ENCODE measurements at places on chromosomes 5 and 9.

DNA sequence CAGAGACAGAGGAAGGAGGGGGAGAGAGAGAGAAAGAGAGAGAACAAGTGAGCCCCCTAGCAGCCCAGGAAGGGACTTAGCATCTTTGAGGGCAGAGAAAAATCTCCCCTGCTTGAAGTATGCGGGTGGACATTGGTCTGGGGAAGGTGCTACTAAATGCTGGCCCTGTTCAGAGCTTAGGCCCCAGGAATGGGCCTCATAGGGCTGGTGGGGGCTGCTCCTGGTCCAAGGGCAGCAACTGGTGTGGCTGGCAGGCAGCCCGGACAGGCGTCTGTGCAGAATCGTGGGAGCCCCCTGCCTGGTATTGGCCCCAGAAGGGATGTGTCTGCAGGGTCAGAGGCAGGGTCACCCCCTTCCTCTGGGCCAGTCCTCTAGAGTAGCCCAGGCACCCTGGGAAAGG, 47.8 kb upstream of the SUSD3 start:
- no peak for DNase-seq

DNA sequence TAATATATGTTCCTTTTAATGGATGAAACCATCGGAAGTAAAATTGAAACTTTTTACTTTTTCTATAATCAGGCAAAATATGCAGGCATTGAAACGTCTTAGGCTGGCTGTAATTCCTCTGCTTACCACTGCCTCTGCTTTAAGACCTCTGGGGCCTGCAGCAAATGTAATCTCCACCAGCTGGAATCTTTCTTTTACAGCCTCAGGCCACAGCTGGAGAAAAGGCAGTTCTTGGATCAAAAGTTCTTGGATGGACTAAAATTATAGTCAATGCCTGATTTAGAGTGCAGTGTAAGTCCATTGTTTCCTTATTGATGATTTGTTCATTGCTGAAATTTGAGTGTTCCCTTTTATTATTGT, 396.7 kb downstream of the KCTD16 start:
- DNase-seq, result no peak

DNA sequence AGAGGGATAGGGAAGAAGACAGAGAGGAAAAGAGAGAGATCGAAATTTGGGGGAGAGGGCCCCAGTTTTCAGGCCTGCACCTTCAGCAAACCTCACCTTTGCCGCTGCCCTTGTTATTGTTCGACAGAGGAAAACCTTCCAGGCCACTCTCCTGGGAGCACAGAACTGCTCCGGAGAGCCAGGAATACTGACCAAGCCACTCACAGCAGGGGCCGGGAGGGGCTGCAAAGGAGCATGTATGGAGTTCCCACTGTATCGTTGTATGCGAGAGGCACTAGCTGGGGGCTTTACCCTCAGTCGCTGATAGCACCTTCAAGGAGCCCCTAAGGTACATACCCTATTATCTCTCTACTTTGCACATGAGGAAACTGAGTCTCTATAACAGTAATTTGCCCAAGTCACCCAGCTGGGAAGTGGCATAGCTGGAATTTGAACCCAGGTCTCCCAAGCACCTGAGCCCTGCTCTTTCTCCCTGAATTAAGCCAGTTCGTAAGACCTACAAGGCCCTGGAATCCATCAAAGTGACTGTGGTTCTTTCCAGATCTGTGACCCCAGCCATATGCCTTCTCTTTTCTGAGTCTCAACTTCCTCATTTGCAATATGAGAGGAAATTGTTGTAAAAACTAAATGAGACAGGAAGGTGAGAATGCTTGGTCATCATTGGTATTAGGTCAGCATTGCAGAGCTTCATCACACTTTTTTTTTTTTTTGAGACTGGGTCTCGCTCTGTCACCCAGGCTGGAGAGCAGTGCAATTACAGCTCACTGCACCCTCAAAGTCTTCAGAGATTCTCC, 21.0 kb upstream of the FOXE1 start:
- no peak for DNase-seq

- DNase-seq, result no peak
Observed at GRCh38 chr5:44099643-44100042, 289.6 kb downstream of the FGF10 start.

DNA sequence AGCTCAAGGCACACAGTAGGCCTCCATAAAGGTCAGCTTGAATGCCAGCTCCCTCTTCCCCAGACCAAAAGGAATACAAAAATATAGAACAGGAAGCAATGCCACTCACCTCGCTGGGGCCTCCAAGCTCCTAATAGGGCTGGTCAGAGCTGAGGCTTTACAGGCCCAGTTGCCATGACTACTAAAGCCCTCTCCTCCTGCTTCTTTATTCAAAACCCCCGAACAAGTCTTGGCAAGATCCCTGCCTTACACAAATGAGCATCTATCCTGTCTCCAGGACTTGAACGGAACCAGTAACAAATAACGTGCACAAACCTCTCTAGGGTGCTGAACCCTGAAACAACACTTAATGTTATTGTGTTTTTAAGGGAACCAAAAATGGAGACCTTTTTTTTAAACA, 136.3 kb downstream of the SIL1 start:
- DNase-seq, result no peak

DNA sequence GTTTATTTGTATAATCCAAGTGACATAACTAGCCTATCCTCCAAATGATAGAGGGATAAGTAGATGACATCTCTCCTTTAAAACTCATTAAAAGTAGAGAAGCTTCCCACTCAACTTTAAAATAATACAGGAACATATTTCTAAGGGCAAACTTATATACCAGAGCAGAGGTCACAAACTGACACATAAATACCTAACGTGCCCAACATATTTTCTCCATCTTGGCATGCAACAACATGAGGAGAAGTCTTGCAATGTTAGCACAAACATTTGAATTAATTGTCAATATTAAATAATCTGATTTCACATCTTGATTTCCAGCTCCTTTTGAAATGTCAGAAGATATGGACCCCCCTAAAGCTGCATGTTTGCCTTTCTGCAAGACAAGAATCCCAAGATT, 335.0 kb downstream of the DEPDC1B start:
- no peak for DNase-seq

- DNase-seq, result no peak
Observed at GRCh38 chr5:58060996-58061395, 398.9 kb downstream of the PLK2 start.

- DNase-seq, result no peak
Observed at GRCh38 chr5:107887166-107887943, 216.6 kb upstream of the EFNA5 start.

DNA sequence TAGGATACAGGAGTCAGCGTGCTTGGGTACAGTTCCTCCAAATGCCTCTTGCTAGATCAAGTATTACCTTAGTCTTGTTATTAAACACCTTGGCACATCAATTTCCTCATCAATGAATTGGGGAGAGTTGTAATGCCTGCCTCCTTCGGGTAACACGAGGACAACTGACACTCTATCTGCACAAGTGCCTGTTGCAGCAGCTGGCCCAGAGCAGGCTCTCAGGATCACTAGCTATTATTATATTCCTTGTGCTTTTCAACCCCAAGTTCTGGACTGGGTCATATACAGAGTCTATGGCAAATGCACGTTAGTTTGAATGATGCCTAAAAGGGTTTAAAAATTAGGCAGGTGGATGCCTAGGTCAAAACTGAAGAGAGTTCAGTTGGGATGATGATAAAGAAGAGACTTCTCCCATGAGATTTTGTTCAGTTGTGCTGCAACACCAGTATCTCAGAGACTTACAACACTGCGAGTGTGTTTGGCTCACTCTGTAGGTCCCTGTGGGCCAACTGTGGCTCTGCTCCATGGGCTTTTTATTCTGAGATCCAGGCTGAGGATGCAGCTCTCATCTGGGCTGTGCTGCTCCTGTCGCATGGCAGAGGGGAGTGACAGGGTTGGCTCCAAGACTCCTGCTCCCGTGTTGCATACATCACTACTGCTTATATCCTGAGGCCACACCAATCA, 41.1 kb upstream of the TEX48 start:
- DNase-seq, result no peak

DNA sequence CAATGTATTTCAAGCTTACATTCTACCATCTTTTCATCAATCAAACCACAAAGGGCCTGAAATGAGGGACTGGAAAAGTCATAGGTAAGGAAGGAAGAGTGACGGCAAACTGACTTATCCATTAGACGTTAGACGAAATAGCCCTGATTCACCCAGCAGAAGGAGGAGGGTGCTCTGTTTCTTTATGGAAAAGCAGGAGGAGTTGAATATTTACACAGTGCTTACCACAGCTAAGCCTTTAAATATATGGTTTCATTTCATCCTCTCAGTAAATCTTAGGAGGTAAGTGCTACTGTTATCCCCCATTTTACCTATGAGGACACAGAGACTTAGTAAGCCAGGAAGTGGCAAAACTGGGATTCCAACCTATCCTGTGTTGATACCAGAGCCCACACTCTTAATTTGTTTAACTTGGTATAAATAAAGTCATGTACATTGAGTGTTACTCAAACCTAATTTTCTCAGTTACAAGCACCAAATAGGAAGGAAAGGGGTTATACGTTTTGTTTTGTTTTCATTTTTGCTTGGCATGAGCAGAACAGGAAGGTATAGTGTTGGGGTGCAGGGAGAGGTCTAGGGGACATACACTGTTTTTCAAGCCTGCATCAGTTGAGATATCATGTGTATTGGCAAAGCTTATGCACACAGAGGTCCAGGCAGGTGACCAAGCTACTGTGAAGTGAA, 98.1 kb upstream of the IFNK start:
- DNase-seq, result no peak

DNA sequence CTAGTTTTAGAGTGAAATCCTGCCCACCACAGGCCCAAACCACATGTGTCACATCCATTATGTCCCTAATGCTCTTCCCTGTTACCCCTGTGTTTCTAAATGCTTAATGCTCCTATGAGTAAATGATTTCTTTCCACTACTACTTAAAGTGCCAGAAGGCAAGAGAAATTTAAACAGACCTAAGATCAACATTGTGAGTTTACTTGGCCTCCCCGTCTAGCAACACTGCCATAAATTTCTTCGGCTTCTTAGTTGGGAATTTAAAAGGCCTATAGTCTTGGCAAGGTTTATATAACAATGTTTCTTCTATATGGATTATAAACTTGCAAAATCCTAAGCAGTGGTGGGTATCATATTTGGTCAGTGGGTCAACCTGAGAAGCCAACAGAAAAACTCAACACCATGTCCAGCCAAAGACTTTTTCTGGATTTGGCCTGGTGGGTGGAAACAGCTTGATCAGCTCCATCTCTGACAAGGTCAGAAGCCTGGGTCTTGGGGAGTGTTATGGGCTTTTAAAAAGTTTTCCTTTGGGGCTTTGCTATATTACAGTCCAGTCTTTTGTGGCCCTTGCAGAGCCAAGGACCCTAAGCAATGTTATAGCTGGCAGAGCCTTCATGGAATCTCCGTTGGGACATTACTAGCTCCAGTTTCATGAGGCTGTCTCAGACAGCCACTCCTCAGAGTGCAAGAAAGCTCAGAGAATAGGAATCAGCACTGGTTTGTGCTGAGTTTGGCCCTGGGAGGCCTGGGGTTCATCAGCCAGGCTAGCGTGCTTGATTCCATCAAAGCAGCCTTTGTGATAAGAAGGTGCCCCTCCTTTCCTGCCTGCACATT, 119.8 kb downstream of the PRDM6 start:
- DNase-seq, result no peak

DNA sequence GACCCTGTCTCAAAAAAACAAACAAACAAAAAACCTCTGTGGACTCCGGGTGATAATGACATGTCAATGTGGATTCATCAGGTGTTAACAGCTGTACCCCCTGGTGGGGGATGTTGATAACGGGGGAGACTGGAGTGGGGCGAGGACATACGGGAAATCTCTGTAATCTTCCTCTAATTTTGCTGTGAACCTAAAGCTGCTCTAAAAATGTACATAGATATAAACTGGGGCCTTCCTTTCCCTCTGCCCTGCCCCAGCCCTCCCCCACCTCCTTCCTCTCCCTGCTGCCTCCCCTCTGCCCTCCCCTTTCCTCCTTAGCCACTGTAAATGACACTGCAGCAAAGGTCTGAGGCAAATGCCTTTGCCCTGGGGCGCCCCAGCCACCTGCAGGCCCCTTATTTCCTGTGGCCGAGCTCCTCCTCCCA, 1.4 kb upstream of the CEL start:
- DNase-seq, result no peak

DNA sequence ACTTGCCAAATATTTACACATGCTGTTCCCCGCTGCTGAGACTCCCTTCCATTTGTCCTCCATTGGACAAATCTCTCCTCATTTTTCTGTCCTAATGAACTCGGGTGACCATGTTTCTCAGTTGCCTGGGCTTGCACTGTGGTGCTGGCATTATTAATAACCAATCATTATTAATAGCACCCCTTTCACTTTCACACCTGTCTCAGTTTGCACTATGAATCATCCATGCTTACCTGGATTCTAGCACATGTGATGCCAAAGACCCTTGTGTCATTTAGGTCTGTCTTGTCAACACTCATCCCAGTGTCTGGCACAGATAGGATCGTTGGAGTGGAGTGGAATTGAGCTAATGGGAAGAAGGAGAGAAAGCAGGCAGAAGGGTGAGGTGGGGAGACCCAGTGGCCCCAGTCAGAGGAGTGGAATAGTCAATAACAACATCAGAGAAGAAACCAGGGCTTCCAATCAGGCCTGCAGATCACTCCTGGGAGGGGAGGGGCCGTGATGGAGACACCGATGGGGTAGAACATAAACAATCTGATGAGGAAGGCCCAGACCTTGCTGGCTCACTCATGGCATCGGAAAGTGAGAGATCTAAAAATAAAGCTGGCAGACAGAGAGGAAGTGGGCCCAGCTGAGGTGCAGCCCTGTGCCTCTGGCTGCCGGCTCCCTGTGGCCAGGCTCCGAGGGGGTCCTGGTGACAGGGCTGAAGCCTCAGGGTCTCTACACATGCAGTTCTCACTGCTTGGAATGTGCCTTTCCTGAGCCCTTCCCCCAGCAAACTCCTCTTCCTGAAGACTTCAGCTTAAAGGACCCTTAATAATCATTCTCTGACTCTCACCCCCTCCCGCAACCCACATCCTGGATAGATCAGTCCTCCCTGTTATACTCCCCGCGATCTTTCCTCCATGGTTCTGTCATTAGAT, 33.5 kb upstream of the CRB2 start:
- no peak for DNase-seq

DNA sequence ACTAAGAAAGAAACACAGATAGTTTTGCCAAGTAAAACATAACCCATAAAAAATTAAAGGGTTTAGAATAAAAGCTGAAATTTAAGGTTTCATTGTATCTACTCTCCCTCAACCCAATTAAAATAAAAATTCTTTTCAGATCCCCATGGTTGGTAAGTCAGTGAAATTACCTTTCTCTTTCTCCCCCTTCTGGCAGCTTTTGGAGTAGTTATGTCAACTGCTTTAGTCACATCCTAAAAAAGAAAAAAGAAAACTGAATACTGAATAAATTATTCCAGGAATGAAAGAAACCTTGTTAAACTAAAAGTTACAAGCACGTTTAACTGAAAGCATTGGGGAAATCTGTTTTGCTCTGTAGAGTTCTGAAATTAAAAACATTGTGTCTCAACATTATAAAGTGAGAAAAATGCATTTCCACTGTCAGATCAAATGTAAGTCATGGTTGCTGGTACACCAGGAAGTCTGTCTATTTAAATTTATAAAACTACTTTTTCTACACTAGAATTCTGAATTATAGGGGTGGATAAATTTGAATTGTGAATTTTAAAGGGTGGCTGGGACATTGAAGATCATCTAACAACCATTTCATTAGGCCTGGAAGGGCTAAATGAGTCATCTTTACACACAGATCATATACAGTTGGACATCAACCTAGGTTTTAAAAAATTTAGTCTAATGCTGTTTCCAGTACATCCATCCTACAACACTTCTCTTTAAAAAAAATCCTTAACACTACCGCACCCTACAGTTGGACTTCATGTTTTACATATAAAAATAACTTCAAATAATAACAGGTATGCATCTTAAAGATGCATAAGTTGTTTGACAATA, 24.7 kb downstream of the PSIP1 start:
- DNase-seq, result no peak
